ENCODE measurements at places on chromosomes 5 and 9.

DNA sequence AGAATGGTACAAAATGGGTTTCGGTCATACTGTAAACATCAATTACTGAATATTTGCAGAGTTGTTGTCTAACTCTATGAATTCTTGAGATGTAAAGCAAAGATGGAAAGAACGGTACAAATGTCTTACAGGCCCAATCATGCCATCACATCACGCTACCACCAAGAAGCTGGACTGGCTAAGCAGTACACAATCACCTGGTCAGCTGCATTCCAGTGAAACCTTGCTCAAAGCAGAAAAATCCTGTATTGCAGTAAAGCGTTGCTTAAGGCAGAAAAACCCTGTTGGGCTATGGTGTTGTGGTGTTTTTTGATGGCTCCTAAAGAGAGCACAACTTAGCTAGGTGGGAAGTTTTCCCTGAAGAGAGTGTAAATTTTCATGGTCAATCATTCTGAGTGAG, 112.6 kb upstream of the RASA1 start:
- DNase-seq = no peak

DNA sequence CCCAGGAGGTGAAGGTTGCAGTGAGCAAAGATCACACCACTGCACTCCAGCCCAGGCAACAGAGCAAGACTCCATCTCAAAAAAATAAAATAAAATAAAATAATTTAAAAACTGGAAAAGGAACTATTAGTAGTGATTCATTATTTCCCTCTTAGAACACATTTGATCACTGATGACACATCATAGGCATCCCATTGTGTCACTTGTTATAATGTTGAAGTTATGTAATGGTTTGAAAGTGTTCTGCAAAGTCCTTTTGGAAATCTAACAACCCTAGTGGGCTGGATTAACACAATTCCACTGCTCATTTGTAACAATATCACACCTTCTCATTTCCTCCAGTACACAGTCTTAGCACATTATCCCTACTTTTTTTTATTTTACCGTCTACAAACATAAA, 81.8 kb upstream of the LMNB1 start:
- no peak for DNase-seq

GRCh38 chr9:137116027-137116507, 1.5 kb upstream of the DPP7 start:
- DNase-seq = no peak

GRCh38 chr5:160835376-160835775, 16.6 kb downstream of the ATP10B start:
- no peak for DNase-seq

DNA sequence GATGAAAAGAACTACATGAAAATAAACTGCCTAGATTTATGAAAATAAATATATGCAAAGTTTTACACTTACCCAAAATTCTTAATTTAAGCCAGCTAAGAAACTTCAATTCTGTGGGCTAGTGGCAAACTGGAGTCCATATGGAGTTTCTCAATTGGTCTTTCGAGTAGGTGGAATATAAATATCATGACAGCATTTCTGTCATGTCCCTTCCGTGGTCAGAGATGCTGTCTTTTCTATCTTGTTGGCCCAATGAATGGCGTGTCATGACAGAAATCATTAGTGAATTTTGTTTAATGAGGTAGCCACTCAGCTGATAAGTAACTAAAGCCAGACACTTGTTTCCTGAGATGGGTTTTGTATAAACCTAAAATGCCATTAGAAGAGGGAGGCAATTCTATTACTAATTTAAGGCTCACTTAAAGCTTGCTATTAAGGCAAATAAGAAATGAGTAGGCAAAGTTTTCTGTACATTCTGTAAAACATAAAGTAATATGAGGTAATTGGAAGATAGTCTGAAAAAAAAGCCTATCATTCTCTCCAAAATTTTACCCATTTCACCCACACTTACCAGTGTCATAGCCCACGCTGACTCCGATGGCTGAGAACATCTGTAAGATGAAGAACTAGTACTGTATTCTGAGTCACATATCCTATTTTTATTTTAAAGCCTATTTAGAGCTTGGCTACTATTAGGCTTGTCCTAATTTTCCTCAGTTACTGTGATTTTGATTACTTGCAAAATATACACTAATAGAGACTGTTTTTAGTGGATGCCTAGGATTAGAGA, 419.3 kb upstream of the MEF2C start:
- no peak for DNase-seq

DNA sequence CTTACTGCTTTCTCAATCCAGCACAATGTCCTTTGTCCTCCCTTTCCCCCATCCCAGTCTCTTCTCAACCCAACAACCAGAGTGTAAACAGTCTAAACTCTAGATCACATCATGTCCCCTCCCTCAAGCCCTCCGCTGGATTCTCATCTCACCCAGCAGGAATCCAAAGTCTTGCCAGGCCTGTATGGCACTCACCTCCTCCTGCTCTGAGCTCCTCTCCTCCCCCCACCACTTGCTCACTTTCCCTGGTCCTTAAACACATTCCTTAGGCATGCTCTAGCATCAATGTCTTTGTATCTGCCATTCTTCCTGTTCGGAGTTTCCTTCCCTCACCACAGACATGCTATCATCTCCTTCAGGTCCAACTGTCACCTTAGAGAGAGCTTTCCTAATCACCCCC, 78.8 kb downstream of the NIPSNAP3B start:
- DNase-seq = no peak

- no peak for DNase-seq
Measured at GRCh38 chr9:36656842-36657241, 84.1 kb downstream of the MELK start.

GRCh38 chr5:146238973-146239372, 35.6 kb downstream of the RBM27 start:
- no peak for DNase-seq

DNA sequence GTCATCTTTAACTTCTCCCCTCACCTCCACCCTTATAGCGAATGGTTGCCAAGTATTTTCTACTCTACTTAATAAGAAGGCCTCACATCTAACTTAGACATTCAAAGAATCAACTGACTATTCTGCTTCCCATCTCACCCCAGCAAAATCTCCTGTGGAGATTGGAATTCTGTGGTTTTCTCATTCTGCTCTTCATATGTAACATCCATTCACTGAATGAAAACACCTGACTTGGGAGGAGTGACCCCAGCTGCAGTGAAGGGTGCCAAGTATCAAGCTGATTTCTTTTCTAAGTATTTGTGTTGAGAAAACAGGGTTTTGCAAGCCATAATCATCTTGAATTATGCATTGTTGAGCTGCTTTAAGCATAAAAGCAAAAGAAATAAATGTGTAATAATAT, 42.5 kb upstream of the TAF1L start:
- no peak for DNase-seq

DNA sequence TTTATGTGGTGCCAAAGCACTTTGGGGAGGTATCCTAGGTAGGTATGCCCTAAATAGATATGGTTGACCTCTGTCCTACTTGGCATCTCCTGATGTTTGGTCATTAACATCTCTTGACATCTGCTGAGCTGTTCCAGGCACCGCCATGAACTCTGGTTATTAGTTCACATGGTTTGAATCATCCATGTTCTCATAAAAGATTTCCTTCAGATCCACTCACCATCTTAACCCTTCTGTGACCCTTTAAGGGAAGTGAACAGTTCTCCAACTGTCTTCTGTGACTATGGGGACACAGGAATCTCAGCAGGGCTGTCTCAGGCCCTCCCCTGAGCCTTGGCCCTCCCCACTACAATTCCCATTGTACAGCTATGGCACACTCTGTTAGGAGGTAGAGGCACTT, 167.7 kb downstream of the CDH6 start:
- no peak for DNase-seq

DNA sequence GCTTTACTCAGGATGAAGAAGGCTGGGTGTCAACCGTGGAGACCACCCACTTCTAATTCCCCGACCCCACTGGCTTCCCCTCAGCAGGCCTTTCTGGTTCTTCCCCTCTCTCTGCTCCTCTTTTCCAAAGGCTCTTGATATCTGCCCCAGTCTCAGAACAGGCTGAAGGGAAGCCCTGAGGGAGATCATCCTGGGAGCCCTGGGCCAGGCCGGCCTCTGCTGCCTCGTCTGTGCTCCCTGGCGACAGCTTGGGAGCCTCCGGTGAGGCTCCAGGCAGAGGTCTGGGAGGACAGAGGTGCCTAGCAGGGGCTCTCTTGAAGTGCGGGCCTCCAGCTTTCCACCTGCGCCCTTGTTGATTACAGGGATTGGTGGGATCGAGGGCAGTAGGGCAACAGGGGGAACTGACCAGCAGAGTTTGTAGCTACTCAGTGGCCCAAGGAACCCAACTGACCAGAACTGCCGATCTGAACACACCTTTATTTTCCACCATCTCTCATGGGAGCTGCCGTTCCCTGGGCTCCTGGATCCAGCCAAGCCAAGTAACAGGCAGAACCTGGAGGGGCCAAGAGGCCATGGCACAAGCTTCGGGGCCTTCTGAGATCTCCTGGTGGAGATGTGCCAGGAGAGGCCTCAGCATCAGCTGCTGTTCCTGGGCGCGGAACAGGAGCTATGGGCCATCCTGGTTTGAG, 198.5 kb downstream of the CACNA1B start:
- no peak for DNase-seq

GRCh38 chr9:13163946-13164345, 115.5 kb downstream of the MPDZ start:
- DNase-seq = no peak
